ENCODE measurements at places on chromosomes 1 and 21.

DNA sequence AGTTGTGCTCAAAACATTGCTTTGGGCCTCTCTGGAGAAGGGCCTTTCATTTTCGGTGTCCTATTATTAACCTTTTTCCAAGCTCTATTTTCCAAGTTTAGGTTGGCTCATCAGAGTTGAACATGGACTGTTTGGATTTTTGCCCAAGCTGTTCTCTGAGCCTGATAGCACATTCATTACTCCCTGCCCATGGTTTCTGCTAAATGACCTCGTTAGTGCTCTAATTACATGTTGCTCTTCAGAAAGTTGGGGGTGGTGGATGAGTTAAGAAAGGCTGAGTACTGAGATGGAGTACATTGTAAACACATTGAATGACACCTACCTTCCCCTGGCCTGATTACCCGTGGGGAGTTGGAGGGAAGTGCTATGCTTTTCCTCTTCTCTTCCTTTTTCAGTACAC is 38.9 kb downstream of the LMO4 start:
- no peak for DNase-seq

GRCh38 chr1:34052565-34052964 is 112.5 kb downstream of the CSMD2 start:
- no peak for DNase-seq

DNA sequence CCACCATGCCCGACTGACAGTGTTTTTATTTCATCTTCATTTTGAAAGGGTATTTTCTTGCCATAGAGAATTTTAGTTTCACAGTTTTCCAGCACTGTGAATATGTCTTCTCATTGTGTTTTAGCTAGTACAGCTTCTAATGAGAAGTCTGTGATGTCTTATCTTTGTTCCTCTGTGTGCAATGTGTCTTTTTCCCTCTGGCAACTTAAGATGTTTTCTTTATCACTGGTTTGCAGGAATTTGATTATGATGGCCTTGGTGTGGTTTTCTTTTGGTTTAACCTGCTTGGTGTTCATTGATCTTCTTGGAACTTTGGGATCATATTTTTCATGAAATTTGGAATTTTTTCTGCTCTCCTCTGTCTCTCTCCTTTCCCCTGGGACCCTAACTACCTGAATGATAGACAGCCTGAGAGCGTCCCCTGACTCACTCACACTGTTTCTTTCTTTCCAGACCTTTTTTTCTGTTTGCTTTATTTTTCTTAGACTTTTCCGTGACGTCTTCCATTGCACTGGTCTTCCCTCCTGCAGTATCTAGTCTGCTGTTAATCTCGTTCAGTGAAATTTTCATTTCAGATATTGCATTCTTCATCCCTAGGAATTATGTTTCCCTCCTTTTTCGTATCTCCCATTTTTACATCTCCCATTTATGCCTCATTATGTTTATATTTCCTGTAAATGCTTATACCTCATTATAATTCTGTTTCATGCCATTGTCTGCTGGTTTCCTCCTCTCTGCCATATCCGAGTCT is 48.5 kb downstream of the PDE9A start:
- DNase-seq = no peak

- DNase-seq = no peak
Measured at GRCh38 chr1:9289090-9289534, 3.6 kb upstream of the SPSB1 start.

DNA sequence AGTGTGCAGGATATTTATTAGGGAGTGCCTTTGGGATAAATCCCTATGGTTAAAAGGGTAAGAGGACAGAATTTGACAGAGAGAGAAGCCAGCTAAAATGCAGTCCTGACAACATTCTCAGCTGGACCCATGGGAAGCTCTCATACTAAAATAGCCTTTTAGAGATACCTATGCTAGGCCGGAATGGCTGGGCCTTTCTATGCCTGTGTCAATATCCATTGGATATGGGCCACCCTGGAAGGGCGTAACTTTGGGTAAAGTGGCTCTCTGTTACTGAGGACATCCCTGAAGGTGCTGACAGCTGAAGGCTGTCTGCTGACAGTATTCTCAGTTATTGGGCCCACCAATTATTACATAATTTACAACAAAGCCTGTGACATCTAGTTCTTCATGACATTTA is 613.0 kb upstream of the B3GALT2 start:
- no peak for DNase-seq

DNA sequence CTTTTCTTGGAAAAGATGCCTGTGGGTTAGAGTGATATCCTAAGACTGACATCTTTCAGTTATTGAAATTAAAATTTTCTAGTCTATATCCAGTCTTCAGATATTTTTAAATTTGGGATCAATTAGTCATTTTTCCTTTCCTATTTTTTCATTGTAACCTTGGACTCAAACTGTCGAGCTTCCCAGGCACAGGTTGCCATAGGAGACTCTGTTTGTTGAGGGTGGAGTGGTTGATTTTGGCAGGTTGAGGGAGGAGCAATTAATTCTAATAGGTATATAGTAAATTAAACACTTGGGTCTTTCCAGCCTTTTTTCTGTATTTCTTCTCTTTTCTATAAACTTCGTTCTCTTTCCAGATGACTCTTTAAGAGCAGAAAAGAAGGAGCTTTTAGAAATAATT is 326.8 kb downstream of the ASTN1 start:
- DNase-seq = no peak

DNA sequence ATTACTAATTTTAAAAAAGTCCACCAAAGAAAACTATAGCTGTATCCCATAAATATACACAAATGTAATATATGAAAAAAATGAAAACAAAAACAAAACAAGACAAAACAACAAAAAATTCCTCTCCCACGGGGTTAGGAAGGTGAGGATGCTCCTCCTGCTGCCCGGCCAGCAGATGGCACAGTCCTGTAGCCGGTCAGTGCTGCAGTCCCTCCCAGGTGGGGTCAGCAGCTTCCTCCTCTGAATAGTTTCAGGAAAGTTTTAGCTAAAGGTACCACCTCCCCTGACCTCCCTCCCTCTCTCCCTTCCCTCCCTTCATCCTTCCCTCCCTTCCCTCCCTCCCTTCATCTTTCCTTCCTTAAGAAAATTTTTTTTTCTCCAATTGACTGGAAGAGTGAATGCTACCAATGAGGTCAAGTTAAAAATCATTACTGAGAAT is 67.8 kb upstream of the BCL10 start:
- peak; percentile 84 for DNase-seq

- no peak for DNase-seq
Measured at GRCh38 chr1:172537366-172537765, 4.4 kb downstream of the SUCO start.

GRCh38 chr1:237736372-237737029 is 154.2 kb downstream of the ZP4 start:
- DNase-seq = peak; percentile 52

DNA sequence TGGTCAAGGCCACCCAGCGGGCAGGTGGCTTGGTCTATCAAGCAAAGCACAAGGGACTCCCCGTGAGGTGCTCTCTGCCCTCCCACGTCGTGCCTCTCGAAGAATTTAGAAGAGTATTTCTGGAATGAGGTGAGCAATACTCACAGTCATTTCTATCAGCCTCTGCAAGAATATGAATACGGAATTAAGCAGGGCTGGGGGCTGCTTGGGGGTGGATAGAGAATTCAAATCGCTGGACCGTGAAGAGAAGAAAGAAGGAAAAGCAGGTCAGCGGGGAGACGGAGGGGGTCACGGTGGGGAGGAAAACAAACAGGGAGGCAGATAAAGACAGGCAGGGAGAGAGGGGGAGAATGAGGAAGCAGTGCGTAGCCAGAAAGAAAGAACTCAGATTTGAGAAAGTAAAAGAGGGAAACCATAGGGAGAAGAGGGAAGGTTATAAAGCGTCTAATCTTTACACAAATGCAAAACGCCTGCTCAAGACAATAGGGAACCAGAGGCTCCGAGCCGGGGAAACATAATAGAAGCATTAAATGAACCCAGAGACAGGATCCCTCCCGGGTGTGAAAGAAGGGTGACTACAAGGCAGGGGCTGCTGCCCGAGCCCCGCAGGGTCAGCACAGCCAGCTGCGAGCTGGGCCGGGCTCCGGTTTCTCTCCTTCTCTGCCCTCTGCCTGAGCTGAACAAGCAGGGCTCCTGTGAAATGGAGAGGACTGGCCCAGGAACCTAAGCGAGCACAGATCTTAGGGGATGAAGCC is 2.1 kb upstream of the EDN2 start:
- peak; percentile 89 for DNase-seq

DNA sequence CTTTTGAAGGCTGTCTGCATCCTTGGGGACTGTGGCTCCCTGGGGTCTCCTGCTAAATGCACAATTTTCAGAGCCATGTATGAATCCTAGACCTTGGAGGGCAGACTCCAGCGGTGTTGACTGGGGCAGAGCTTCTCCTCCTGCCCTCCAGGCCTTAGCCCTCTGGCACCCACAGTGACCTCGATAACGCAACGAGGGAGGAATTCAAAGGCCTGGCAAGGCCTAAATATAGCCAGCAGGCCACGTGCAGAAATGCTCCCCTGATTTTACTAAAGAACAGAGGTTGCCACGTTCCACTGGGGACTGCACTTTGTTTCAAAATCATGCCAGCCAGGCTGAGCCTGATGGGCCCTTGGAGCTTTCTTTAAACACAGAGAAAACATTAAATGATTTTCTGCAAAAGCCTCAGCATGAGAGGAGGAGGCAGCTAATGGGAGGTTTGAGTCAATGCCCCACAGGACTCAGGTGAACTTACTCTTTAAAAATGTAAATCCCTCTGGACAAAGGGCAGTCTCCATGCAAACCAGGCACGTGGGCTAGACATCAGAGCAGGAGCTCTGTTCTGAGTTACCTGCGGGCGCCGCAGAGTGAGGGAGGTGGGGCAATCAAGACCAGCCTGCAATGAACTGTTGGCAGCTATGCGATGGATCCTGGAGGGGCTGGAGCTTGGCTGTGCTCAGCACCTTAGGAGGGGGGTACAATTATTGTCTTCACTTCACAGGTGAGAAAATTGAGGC is 28.0 kb downstream of the GRIK3 start:
- no peak for DNase-seq

DNA sequence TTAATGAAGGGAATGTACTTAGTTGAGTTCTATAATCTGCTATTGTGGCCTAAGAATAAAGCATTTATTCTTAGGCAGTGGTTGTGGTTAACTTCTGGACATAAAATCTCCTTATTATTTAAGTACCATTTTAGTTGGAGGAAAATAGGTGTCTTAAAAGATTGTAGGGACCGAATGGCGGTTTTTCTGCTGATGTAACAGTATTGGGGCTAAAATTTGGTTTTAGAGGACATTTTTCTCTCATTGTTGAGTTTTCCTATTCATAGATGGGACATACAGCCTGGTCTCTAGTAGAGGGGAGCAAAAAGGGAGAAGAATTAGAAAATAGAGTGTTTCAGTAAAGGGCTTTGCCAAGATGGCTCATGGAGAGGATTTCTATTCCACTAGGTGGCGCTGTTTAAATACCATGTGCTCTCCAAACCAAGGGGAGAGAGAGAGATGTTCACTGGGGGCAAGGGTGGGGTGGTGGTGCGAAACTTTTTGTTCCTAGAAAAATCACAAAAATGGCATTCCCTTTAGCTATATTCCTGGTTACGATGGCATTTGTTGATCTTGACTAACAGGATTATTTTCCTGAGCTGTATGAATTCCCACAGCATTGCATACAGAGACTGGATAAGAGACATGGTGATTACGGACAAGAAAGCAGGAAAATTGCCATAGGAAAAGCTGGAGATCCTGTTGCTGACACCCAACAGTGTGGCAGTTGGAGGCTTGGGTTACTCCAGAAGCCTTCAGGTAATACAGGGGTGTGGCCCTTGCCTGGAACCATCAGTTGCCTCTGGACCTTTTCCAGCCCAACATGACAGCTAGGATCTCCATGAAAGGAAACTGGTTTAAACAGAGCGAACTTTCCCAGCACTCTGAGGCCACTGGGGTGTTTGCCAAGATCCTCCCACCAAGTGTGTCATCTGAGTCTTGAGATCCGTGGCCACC is 18.2 kb upstream of the FCGR2A start:
- no peak for DNase-seq

- peak; percentile 56 for DNase-seq
Measured at GRCh38 chr1:203769505-203770343, 4.7 kb downstream of the LAX1 start.

DNA sequence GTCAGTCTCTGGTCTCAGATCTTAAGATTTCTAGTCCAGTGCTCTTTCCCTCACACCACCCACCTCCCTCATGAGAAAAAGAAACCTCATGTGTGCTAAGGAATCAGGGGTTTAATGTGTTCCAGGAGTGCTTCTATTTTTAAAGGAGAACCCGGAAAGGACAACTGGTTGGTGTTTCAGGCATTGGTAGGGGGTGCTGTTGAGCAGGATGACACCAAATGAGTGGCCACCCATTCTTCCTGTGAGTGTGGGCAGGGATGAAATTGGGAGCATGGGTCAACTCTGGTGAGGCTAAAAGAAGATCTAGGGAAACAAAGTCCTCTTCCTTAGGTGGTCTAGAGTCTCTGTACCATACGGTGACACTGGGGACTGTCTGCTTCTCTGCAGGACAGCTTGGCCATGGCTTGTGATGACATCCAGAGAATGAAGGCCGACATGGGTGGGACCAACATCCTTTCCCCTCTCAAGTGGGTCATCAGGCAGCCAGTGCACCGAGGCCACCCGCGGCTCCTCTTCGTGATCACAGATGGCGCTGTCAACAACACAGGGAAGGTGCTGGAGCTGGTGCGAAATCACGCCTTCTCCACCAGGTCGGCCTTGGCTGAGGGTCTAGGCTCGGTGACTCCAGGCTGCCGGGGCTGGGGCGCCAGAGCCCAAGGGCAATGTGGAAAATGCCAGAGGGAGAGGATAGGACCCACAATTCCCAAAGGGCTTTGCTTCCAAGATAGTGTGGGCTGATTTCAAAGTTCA is 39.3 kb downstream of the VWA5B1 start:
- no peak for DNase-seq

- no peak for DNase-seq
Measured at GRCh38 chr1:97461782-97462181, 459.1 kb downstream of the DPYD start.

GRCh38 chr1:66607458-66607857 is 73.5 kb downstream of the SGIP1 start:
- no peak for DNase-seq

GRCh38 chr21:14763695-14764064 is 217.6 kb upstream of the SAMSN1 start:
- DNase-seq = no peak

Data from islet precursor cell (in vitro differentiated cells).